ENCODE measurements at places on chromosomes 1 and 21. TPM values are rescaled to one million over a fixed set of nuclear protein-coding genes. Genes with fewer than 3 reads are reported as not detected.

DNA sequence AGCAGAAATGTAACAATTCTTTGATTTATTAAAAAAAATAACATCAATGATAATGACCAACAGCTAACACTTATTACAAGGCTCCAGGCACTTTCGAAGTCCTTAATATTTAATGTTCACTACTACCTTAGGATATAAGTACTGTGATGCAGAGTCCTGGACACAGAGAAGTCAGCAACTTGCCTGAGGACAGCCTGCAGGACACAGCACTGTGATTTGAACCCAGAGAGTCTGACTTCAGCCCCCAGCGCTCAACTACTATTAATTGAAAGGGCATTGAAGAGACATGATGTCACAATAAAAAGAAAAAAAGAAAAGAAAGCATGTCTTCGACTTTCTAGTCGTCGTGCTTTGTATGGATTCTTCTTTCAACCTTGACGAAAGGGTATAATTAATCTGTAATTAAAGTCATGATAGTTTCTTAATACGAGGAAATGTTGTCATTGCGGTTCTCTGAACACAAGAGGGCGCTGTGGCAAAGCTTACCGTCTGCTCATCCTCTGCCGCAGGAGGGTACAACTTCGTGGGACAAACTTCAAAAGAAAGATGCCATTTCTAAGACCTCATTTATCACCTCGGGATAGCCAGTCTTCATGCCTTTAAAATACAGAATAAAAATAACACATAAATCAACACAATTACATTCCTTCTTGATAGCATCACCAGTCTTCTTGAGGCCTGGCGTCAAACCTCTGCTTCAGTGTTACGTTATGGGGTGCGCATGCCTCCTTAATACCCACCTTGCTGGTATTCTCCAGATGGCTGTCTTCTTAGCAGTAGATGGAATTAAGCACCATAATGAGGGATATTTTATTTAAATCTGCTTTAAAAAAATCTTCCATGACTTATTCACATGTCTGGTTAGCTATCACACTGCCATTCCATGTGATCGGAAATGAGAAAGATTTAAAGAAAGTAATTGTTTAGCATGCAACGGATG lies 240.1 kb downstream of the DISC1 start:
- DNase-seq: peak; percentile 58
- H3K4me1 ChIP-seq: peaks cover 42% of the 10 kb centered on the region
- no peak overlapping the region for H3K27ac ChIP-seq
- no peaks in the 10 kb centered on the region for H3K27me3 ChIP-seq
- no peaks in the 10 kb centered on the region for H3K36me3 ChIP-seq

GRCh38 chr1:88357729-88358128 lies 326.3 kb upstream of the PKN2 start:
- H3K27me3 ChIP-seq: no peaks in the 10 kb centered on the region
- no peak overlapping the region for H3K4me3 ChIP-seq
- DNase-seq: no peak
- H3K36me3 ChIP-seq: no peaks in the 10 kb centered on the region
- no peaks in the 10 kb centered on the region for H3K4me1 ChIP-seq

DNA sequence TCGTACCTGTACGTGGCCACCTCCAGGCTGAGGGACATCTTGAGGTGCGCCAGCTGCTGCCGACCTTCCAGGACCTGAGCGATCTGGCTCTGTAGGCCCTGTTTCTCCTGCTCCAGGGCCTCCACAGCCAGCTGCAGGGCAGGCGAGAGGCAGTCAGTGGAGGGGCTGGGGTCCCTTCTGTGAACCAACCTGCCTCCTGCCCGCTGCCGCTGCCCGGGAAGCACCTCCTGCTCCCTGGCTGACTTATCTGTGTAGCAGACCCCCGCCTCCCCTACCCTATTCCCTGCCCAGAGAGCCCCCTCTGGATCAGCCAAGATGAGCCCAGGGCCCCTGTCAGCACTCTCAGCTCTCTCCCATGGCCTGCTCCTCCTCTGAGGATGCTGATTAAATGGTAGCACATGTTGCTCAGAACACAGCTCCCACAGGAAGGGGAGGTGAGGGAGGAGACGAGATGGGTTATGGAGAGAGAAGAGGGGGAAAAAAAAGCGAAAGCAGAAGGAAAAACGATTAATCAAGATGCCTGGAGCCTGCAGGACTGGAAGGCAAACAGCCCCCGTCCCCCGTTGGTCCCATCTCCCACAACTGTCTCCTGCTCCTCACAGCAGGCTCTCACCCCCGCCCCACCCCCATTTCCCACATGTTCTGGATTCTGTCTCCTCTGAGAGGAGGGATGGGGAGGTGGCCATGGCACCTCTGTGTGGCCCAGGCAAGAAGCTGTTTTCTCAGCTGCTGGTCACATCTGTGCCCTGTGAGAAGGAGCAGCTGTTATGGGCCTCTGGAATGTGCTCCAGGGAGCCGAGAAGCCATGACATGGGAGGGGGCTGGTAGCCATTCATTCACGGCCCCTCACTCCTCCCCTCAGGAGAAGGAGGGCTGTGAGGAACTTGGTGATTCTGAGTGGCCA lies 1.7 kb downstream of the NES start:
- H3K36me3 ChIP-seq: no peaks in the 10 kb centered on the region
- peaks cover 8% of the 10 kb centered on the region for H3K4me1 ChIP-seq
- H3K27ac ChIP-seq: no peak overlapping the region
- no peak for DNase-seq

DNA sequence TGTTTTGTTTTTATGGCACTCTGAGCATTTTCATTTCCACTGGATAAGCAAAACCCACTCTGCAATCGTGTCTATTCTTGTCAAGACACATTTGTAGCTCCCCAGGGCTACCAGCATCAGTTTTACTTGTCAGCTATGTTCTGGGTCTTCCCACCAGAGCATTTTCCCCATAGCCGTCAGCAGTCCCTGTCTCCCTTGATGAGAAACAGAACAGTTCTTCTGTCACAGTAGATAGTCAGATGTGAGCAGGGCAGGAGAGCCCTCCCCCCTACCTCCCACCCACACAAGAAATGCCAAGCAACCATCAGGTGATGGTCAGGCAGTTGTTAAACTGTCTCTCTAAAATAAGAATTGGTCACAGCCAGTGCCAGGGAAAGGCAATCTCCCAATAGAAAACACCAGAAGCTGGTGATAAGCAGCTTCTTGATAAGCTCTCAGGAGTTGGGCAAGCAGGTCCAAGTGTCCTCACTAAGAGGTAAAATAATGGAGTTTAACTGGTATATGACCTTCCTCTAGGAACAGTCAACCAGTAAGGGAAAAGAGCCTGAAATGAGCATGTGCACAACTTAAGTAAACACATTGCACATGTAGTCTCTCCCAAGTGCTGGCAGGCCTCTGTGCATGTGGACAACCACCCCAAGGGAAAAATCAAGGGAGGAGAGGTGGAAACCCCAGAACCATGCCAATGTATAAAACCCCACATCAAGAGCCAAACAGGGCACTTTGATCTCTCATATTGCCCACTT lies 208.2 kb downstream of the S1PR1 start:
- no peak overlapping the region for H3K4me3 ChIP-seq
- H3K36me3 ChIP-seq: peaks cover 6% of the 10 kb centered on the region
- no peak for DNase-seq

GRCh38 chr1:173917635-173918493 lies 737 bp upstream of the SERPINC1 start:
- H3K36me3 ChIP-seq: no peaks in the 10 kb centered on the region
- H3K4me1 ChIP-seq: no peaks in the 10 kb centered on the region
- no peak for DNase-seq
- no peak overlapping the region for H3K4me3 ChIP-seq

- H3K27me3 ChIP-seq: no peaks in the 10 kb centered on the region
- H3K4me3 ChIP-seq: no peak overlapping the region
- DNase-seq: no peak
- H3K4me1 ChIP-seq: no peaks in the 10 kb centered on the region
- H3K27ac ChIP-seq: no peak overlapping the region
These were observed 375.1 kb downstream of the RYR2 start for GRCh38 chr1:237416924-237417655.

- peak overlapping the region; percentile 87 for H3K27ac ChIP-seq
- H3K27me3 ChIP-seq: peaks cover 33% of the 10 kb centered on the region
- no peak overlapping the region for H3K4me3 ChIP-seq
- H3K4me1 ChIP-seq: peaks cover 85% of the 10 kb centered on the region
- peaks cover 22% of the 10 kb centered on the region for H3K36me3 ChIP-seq
These were observed 5.3 kb downstream of the TENT5C start for GRCh38 chr1:117611121-117611601.

GRCh38 chr1:223833948-223834347 lies 11.8 kb downstream of the TP53BP2 start:
- H3K27ac ChIP-seq: no peak overlapping the region
- no peaks in the 10 kb centered on the region for H3K27me3 ChIP-seq
- no peaks in the 10 kb centered on the region for H3K36me3 ChIP-seq

DNA sequence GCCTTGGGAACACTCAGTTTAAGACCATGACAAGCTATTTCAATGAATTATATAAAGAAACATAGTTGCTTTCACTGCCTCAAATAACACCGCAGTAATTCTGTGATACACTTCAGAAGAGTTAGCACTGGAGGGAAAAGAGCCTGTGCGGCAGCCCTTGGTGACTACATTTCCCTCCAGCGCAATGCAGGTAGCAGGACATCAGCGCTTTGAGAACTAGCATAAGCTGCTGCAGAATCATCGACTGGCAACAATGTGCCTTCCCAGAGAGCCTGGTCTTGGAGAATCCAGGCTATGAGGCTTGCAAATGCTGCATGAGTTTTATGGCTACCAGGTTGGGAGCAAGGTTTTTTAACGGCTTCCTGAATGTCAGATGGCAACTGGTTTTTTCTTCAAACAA lies 7.5 kb downstream of the NRIP1 start:
- H3K4me3 ChIP-seq: no peak overlapping the region
- H3K4me1 ChIP-seq: peaks cover 99% of the 10 kb centered on the region
- H3K27ac ChIP-seq: no peak overlapping the region
- DNase-seq: no peak
- no peaks in the 10 kb centered on the region for H3K27me3 ChIP-seq

The BNIPL gene
- polyA plus RNA-seq: not detected

DNA sequence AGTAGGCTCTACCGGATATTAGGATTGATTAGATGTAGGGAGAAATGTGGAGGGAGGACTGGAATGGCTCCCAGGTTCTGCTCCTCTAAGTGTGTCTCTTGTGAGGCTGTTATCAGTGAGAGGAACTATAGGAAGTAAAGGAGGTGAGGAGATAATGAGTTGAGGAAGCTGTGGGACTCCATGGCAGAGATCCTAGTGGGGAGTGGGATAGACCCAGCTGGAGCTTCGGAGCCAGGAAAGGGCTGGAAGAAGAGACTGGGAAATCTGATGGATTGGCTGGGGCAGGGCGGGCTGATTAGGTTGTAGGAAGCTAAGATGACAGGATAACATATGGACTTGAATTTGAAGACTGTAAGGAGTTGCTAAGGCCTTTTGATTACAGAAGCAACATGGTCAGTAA lies 14.8 kb upstream of the BCL9 start:
- no peak overlapping the region for H3K4me3 ChIP-seq
- H3K27ac ChIP-seq: no peak overlapping the region
- H3K36me3 ChIP-seq: no peaks in the 10 kb centered on the region
- H3K27me3 ChIP-seq: peaks cover 8% of the 10 kb centered on the region
- no peak for DNase-seq
- no peaks in the 10 kb centered on the region for H3K4me1 ChIP-seq

The GOLT1A gene
- not detected for polyA plus RNA-seq

GRCh38 chr1:63622849-63623566 lies 29.8 kb downstream of the PGM1 start:
- no peak overlapping the region for H3K4me3 ChIP-seq
- no peak overlapping the region for H3K27ac ChIP-seq
- H3K4me1 ChIP-seq: peaks cover 30% of the 10 kb centered on the region

DNA sequence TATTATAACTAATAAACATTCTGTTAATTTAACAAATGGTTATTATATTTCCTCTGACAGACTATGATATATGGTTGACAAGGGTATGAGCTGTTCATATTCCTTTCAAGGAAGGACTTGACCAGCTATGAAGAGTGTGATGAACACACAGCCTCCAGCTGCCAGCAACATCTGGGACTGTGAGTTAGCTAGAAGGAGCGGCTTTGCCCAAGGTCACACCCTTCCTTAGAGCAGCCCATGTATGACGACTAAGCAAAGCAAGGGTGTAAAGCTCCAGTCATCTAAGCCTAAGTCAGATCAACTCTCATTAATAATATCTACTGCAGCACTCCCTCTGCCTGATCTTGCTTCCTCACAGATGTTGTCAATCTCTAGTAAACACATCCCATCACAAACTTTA lies 355.4 kb downstream of the PLPP3 start:
- no peak overlapping the region for H3K4me3 ChIP-seq
- H3K27me3 ChIP-seq: peaks cover 1% of the 10 kb centered on the region
- H3K27ac ChIP-seq: no peak overlapping the region
- no peaks in the 10 kb centered on the region for H3K36me3 ChIP-seq

DNA sequence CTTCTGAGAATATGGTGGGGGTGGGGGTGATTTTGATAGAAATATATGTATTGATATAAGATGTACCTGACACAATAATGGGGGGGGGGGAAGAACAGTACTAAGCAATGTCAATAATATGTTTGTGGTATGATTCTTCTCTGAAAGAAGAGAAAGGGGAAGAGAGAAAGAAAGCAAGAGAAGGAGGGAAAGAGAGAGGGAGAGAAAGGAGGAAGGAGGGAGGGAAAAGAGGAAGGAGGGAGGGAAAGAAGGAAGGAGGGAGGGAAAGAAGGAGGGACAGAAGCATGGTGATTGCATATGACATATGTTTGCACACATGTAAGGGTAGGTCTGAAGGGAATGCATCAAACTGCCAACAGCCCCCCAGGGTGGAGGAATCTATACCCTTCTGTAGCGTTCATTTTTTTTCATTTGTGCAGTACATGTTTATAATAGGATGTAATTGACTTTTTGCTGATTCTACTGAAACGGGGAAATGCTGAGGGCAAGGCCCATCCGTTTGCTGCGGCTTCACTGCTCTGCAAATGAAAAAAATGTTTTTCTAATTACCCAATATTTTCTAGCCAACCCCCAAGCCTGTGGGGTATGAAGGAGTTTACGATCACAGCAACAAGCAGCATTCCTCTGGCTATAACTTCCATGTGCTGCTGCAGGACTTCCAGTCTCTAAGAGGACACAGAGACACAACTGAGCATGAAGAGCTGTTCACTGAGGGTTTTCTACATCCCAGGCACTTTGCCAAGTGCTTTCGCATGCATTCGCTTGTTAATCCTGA lies 119.3 kb upstream of the ZC3H12A start:
- no peaks in the 10 kb centered on the region for H3K36me3 ChIP-seq
- H3K4me3 ChIP-seq: no peak overlapping the region
- H3K27ac ChIP-seq: no peak overlapping the region
- H3K27me3 ChIP-seq: peaks cover 2% of the 10 kb centered on the region

All from immature natural killer cell (primary cell).